ENCODE measurements at places on chromosomes 12 and 14.

- no peak for DNase-seq
Measured at GRCh38 chr12:101441461-101442224, 33.5 kb upstream of the SPIC start.

GRCh38 chr12:66637699-66638301 lies 41.1 kb downstream of the GRIP1 start:
- DNase-seq = no peak

DNA sequence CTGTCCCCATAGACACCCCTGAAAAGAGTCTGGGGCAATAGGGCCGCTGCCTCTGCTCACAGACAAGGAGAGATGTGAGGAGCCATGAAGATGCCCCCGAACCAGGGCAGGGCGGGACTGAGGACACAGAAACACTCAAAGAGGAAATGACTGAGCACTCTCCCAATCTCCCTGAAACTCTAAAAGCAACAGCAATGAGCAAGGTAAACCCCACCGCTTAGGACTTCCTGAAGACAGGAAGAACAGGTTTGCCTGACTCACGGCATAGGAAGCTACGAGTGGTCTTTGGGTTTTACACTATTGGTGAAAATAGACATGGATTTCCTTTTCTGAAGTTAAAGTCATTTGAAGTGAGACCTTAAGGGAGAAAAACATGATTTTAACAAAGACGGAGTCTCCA lies 32.5 kb downstream of the STX2 start:
- no peak for DNase-seq

DNA sequence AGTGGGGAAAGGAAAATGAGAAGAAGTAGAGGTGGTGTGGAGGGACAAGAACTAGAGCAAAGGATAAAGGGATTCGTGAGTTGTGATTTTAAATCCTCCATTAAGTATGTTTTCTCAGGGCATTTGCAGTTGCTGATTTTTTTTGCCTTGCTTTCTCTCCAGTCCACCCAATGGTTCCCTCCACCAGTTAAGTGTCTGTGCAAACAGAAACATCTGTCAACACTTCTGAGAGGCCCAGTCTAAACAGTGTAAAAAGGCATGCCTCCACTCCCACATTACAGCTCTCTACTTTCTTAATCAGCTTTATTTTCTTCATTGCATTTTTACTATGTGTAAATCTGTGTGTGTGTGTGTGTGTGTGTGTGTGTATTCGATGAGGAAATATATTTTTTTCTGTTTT lies 141.2 kb downstream of the PPFIA2 start:
- no peak for DNase-seq

DNA sequence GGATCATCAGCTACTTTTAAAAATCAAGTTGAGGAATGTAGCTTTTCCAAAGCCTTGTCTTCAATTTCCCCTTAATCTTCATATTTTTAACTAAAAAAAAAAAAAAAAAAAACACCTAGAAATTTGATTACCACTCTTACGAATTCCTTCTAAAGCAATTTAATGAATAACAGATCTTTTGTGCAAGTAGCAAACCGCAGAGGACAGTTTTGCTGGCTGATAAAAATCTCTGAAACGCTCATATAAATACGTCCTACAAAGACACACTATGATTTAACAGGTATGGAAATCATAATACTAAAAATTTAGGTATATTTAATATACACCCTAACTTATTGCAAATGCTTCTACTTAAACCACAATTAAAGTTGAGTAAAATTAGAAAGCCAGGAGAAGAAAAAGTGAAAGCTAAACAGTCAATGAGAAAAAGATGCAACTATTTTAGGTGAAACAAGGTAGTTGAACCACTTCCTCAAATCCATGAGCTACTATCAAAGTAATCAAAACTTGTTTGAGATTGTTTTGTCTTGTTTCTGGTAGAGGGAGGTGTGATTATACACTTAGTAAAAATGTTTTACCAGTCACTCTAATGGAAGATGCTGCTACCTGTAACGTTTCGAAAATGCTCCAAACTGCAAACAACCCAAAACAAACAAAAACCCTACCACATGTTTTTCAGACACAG lies 2.2 kb downstream of the PAWR start:
- no peak for DNase-seq

- no peak for DNase-seq
Measured at GRCh38 chr12:87897662-87898061, 131.5 kb downstream of the C12orf50 start.

- no peak for DNase-seq
Measured at GRCh38 chr14:37369425-37369824, 171.7 kb downstream of the MIPOL1 start.

DNA sequence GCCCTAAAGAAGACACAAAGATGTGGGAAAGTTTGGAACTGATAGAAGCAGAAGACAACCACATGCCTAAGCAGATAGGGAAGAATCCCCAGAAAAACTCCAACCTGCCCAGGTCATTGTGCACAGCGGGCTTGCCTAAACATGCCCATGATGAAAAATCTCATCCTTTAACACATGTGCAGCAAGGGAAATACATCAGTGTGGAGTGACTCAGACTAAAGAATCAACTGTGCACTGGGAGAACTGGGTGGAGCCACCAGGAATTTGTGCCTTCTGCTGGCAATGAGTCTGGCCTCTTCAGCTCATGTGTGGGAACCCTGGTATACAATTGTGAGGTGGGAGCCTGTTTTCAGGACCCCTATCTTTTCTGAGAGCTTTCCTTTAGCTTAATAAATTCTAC lies 398.5 kb downstream of the FSCB start:
- no peak for DNase-seq

DNA sequence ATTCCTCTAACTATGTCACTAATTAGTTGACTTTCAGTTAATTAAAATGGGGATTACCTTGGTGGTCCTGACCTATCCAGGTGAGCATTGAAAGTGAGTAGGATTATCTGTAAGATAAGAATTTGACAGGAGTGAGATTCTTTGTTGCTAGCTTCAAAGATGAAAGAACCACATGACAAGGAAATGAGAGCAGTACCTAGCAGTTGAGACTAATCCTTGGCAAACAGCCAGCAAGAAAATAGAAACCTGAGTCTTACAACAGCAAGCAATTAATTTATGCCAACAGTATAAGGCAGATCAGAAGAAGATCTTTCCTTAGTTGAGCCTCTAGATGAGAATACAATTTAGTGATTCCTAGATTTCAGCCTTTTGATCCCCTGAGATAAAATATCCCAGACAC lies 1058.4 kb downstream of the LRFN5 start:
- no peak for DNase-seq

DNA sequence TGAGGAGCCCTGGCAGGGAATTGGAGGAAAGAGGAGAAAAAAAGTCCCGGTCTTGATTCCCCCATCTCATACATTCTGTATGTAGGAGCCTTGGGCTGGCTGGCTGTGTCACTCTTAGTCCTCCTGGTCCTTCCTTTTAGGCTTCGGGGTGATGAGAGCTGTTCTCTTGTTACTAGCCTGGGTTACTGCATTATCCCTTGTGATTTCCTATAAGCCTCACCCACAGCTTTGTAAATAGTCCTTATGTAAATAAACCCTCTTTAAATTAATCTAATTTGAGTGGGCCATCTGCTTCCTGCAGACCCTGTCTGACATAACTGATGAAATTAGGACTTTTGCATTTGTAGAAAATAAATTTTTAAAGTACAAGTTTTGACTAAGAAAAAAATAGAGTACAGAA lies 19.2 kb downstream of the DNM1L start:
- DNase-seq = no peak

GRCh38 chr12:125689576-125690410 lies 624.6 kb downstream of the AACS start:
- DNase-seq = no peak

- DNase-seq = no peak
Measured at GRCh38 chr14:87111126-87111525, 881.9 kb downstream of the GALC start.

DNA sequence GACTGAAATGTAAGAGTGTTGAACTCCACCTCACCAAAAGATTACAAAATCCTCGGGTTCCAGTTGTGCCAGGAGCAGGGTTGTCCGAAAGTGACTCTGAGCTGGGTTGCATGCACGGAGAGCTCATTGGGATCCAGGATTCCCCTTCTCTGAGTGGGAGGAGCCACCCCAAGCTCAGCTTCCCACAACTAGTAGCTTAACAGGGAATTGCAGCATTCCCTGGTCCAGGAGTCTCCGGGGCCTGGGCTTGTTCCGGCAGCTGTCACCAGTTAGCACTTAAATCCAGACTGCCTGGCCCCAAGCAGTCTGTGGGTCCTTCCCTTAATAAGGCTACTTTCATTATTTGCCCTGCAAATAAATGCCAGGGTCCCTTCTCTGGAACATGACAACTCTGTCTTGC lies 50.1 kb downstream of the CD9 start:
- no peak for DNase-seq

DNA sequence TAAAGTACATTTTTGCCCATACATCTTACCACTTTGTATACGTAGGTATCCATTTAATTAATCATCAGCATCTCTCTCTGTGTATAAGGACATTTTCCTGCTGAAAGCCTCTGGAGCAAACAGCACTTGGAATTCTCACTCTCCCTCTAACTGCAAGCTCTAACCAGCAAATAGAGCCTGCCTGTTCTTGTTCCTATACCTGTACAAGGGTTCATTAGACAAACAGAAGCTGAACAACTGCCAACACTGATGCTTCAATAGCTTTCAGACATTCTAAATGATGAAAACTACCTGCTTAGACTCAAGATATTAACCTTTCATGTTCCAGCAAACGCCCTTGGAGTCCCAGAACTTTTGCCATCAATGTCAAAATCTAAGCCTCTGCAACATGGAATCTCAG lies 98.0 kb downstream of the KCNH5 start:
- DNase-seq = no peak

GRCh38 chr14:71651228-71651627 lies 281.0 kb upstream of the RGS6 start:
- peak; percentile 85 for DNase-seq

DNA sequence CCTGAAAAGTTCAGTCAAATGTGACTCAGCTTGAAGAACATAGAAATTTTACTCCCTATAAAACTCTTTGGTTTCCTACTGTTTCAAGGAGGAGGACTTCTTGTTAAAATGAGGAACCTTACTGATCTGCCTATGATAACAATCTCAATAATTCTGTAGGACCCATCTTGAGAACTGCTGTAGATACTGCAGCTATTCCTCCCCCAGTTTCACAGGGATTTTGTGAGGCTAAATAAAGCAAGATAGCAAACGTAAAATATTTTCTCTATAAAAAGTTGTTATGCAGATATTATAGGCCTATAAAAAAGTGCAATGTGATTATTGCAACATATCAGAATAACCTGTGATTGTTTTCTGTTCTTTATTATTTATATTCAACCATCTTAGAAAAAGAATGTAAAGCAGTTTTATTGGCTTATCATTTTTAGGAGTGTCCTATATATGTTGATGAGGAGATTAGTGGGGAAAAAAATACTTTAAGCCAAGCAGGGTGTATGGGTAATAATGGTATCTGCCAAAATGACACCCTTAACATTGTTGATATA lies 12.1 kb downstream of the CLEC14A start:
- no peak for DNase-seq

- no peak for DNase-seq
Measured at GRCh38 chr12:28177905-28178304, 12.4 kb upstream of the CCDC91 start.
